ENCODE measurements at places on chromosomes 2 and 18.

- DNase-seq = no peak
These were observed 16.7 kb upstream of the UGT1A9 start for GRCh38 chr2:233655043-233655442.

- peak; percentile 41 for DNase-seq
These were observed 85.2 kb upstream of the NDUFV2 start for GRCh38 chr18:9017167-9017904.

- DNase-seq = peak; percentile 59
These were observed 114.0 kb downstream of the FAM210A start for GRCh38 chr18:13612196-13612997.

DNA sequence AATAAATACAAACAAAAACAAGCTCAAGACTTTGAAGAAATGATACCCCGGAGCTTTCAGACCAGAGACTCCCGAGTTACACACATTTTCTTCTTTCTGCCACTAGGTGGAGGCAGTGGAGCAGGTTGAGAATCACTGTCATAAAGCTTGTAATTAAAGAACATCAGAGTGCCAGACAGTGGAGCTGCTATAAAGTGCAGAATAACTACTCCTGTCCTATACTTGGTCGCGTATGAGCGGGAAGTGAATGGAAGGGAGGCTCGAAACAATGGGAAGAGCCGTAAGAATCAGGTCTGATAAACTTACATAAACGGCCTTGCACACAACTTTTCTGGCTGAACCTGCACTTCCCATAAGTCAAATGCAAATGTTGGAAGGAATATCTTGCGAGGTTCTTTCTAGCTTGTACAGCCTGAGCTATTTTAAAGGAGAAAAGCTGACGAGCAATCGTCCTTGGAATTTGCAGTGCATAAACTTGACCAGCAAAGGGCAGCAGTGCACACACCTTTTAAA is 189.0 kb downstream of the RPIA start:
- DNase-seq = no peak

DNA sequence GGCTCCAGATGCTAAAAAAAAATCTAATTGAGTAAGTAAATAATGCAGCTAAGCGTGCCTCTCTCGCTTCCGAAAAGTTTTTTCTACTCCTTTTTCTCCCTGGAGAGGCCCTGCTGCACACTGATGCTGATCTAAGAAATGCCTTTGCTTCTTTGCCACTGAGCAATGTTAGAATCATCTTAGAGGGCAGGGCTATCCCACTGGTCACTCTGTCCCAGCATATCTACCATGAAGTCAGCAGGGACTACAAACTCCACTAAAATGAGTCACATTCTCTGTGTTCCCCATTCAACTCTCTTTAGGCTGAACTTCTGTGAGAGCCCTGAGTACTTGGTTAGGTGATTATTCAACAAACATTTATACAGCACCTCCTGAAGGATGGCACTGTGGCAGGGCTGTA is 127.6 kb upstream of the LYPD1 start:
- no peak for DNase-seq

GRCh38 chr18:21955757-21956652 is 213.4 kb upstream of the GATA6 start:
- peak; percentile 63 for DNase-seq

GRCh38 chr2:33620-34019 is 12.7 kb downstream of the FAM110C start:
- DNase-seq = peak; percentile 35

DNA sequence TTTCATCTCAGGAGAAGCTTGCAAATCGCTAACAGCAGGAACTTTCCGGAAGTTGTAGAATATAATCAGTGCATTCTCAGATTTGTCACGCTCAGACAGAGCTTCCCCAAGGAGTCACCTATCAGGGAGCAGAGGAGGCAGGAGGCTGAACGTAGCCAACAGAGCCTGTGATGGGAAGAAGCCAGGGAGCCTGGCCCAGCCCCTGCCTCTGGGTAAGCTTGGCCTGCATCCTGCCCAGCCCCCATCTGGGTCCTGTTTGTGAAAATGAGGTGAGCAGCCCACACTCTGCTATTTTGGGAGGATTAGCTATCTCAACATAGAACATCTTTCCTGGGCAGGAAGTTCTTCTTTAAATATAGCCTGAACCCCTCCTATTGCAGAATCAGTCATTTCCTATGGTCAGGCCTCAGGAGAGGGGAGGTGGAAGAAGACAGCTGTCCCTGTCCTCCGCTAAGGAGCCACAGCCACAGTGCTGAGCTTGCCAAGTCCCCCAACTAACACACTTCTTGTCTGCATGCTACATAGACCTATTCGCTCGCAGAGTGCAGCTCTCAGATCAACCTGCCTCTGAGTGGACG is 19.2 kb upstream of the PKDCC start:
- DNase-seq = no peak

GRCh38 chr18:35121531-35121930 is 80.3 kb downstream of the MAPRE2 start:
- no peak for DNase-seq

DNA sequence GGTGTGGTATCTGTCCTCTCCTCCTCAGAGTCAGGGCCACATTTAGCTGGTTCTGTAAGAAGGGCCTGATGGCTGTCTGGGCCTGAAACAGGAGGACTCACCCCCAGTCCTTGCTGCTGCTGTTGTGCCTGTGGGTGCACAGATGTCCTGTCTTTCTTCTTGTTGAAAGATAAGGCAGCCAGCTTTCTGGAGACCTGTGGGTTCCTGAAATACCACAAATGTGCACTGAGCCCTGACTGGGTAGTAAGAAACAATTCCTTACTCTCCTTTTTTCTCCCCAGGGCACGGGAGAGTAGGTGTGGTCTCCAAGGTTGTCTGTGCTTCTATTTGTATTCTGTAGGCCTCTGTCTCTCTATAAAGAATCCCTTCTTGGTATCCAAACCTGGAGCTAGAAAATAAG is 96.2 kb upstream of the DLX2 start:
- no peak for DNase-seq

Measured in activated T-helper 1 cell treated with anti-CD3 and anti-CD28 coated beads, Interleukin-2, amount 50 U/mL, for 16 hours (primary cell).